ENCODE measurements at places on chromosomes 11 and 22.

DNA sequence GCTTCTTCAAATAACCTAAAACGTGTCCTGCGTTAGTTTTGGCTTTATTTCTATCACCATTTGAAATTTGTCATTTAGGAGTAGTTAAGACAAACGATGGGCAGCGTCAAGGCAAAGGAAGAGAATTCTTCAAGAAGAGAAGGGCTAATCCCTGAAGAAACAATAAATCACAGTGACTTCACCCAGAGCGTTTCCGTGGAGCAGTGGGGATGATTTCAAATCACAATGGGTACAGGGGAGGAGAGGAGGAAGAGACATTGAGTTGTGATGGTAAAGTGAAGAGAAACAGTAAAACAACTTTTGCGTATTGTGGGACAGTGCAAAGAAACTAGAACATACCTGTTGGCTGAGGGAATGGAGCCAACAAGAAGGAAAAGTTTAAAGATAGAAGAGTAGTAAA lies 9.7 kb downstream of the PDGFD start:
- no peak for DNase-seq

DNA sequence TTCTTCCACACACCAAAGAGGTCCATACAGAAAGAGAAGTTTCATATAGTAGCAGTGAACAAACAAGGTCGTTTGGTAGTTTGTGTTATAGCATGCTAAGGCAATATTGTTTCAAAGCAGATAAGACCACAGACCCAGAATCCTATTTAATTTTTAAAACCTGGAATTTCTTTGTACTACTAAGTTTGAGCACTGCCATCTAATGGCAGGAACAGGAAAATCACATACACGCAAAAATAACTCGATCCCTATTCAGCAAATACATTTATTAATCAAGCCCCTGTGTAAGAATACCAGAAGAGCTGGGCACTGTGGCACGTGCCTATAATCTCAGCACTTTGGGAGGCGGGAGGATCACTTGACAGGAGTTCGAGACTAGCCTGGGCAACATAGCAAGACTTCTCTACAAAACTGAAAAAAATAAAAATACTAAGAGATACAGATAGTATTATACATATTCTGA lies 2.9 kb upstream of the BTBD10 start:
- DNase-seq = no peak

GRCh38 chr11:63610604-63611394 lies 3.4 kb downstream of the PLAAT3 start:
- no peak for DNase-seq

DNA sequence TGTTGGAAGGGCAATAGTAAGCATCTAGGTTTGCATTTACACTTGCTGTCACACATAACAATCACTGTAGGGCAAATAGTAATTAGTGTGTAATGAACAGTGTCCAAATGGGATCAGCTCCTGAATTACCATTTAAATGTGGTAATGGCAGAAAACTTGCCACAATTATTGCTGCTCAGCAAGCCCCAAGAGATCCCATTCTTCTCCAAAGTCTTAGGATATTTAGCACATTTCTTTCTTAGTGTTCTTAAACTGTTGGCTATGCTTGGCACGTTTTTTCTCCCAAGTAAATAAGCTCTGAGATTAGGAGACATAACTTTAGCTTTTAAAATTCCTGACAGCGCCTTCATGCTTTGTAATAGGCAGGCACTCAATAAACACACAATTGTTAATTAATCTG lies 1037.0 kb downstream of the DLG2 start:
- no peak for DNase-seq
